SJSA1 (cell line): ENCODE measurements at places on chromosomes 6 and 20.

- DNase-seq, result no peak
Observed at GRCh38 chr20:1123666-1124065, 5.3 kb downstream of the PSMF1 start.

DNA sequence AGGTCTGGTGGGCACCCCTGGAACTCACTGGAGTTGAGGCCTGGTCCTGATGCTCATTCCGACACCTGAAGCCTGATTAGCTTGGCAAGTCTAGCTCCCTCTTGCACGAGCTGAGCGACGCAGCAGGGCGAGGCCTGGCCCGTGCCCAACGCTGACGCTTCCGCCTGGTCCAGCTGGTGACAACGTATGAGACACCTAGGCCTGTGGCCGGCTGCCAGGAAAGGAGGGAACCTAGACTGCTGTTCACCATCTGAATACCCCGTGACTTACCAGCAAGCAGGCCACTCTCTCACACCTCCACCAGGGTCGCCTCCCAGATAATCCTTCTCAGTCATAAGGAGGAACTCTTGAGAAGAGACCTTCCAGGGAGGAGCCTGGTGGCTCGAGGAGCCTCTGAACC is 24.5 kb downstream of the YTHDF1 start:
- DNase-seq, result no peak

DNA sequence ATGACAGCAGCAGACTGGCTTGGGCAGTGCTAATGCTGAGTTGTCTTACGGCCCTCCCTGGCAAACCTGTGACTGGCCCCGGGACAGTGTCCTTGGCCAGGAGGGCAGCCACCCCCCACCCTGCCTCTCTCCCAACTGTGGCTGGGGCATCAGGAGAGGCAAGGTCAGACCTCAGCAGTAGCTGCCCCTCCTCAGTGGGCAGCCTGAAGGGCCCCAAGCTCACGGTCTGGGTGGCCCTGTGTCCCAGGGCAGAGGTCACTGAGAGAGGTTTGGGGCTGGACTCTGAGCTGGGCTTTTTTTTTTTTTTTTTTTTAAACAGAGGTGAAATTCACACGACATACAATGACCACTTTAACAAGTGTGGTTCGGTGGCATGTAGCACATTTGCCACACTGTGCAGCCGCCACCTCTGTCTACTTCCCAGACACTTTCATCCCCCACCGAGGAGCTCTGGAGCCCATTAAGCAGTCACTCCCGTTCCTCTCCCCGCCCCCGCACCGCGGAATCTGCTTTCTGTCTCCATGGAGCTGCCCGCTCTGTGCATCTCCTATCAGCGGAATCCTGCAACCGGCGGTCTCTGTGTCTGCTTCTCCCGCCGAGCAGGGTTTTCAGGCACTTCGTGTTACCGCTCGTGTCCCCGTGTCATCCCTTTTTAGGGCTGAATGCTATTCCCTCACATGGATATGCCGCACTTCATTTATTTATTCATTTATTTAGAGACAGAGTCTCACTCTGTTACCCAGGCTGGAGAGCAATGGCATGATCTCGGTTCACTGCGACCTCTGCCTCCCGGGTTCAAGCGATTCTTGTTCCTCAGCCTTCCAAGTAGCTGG is 67.9 kb upstream of the GATA5 start:
- DNase-seq, result no peak

- DNase-seq, result no peak
Observed at GRCh38 chr20:12984863-12985262, 23.9 kb upstream of the SPTLC3 start.

DNA sequence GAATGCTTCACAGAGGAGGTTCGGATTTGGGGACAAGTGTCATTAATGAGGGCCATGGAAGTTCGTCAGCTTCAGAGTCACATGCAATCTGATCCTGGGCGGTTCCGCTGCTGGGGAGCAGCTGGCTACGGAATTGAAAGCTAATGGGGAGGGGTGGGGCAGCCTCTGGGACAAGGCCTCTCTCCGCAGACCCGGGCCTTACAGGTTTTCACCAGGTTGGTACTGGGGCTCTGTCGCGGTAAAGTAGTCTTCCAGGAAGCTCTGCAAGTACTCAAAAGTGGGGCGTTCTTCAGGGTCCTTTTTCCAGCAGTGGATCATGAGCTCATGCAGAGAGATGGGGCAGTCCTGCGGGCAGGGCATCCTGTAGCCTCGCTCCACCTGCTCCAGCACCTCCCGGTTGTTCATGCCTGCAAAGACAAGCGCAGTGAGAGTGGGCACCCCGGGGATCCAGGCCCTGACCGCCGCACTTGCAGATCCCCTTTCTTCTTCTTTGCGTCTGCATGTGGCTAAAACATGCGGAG is 55.9 kb upstream of the TRAF3IP2 start:
- no peak for DNase-seq

DNA sequence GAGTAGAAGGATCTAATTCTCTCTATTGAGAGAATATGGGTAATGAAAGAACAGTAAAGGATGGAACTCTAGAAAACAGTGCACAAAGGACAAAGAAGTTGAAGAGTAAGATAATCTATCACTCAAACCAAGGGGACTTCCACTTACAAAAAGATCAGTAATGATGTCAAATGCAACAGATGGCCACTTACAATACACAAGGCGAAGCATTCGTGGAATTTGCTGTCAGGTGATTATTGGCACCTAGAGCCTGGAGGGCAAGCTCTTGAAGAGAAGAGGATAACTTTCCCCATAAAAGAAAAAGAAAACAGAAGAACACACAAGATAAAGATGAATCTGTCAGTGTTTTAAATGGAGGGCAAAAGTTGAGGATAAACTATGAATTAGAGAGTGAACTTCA is 256.0 kb upstream of the TCF21 start:
- DNase-seq, result no peak
